ENCODE measurements at places on chromosomes 1 and 21.

DNA sequence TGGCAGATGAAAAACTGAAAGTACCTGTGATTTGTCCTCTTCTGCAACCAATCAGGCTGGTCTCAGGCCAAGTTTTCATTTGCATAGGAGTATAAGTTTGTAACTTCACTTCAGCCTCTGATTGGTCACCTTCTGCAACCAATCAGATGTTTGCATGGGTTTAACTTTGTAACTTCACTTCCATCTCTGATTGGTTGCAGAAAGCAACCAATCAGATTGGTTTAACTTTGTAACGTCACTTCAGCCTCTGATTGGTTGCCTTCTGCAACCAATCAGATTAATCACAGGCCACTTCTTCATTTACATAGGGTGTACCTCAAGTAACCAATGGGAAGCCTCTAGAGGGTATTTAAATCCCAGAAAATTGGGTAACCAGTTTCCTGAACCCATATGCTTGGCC, 18.9 kb upstream of the TUT4 start:
- DNase-seq, result no peak

- DNase-seq, result no peak
Observed at GRCh38 chr1:205665201-205666045, 14.9 kb downstream of the SLC45A3 start.

DNA sequence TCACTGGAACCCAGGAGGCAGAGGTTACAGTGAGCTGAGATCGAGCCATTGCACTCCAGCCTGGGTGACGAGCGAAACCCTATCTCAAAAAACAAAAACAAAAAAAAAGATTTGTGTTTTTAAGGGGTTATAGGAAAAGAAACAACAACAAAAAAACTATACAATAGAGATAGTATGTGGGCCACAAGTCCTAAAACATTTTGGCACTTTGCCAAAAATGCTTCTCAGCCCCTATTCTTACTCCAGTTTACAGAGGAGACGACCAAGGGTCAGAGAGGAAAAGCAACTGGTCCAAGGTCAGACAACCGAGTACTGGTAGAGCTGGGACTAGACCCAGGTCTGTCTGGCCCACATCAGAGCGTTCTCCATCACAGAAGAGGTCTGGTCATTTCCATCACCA, 3.0 kb downstream of the FBXO44 start:
- DNase-seq, result no peak

GRCh38 chr1:221989741-221990140, 247.9 kb upstream of the DUSP10 start:
- DNase-seq, result no peak

- DNase-seq, result no peak
Observed at GRCh38 chr1:2560299-2561073, 4.3 kb downstream of the TNFRSF14 start.

GRCh38 chr1:203034422-203035110, 8.3 kb downstream of the PPFIA4 start:
- no peak for DNase-seq

GRCh38 chr1:34547046-34547674, 207.7 kb upstream of the GJB5 start:
- DNase-seq, result no peak

- DNase-seq, result no peak
Observed at GRCh38 chr1:218297867-218298266, 12.8 kb downstream of the RRP15 start.
